Common myeloid progenitor, CD34-positive (primary cell): ENCODE measurements at places on chromosomes 11 and 22.
A peak's percentile ranks its signal among the peaks of the same experiment; 100 is the strongest.

DNA sequence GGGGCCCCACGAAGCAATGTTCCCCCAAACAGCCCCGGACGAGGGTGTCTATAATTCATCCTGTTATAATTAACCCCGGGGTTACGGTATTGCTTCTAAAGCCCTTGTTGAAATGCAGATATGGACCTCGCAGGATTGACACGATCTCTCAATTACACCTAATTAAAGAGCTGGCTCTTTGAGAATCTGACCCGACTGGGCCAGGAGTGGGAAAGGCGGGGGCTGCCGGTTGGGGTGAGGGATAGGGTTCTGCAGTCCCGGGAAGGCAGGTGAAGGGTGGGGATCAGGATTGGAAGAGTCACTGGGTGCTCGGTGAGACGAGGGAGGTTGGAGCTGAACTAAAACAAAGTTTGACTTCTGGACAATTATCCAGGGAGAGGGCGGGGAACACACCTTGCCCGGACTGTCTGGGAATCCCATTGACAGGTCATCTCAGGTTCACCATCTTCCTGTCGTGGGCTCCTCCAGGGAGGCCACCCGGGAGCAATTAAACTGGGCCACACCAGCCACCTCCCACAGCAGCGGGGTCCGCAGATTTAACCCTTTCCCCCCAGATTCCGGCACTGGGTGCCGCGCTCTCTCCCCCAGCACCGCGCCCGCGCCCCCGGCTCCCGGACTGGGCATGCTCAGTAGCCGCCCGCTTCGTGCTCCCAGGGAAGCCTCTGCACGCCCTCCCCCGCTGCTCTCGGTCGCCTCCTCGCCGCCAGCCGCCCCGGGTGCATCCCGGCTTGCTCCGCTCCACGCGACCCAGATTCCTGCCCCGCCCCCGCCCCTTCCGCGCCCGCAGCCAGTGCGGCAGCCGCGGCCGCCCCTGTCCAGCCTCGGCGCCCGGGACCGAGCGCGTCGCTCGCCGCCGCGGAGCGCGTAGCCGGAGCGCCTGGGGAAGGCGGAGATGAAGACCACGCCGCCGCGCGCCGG, at the start of gene ELMOD1:
Gene ELMOD1, plus strand, starts transcription at position 688 of the 918 bp plus-strand sequence. CDS start 27,043 bp downstream, outside the sequence.
- peak; percentile 35 for DNase-seq

DNA sequence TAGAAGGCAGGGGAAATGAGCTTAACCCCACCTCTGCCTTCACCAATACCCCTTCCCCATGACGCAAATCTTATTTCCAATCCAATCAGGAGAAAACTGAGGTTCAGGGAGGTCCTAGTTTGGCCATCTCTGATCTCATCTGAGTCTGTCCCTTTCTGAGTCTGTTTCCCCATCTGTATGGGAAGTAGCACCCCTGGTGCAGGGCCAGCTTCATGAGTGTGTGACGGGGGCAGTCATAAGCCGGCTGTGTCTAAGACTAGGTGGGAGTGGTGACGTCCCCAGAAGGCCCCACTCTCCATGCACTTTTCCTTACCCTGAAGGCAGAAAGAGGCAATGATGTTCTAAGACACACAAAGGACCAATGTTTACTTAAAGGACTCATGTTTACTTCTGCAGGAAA, 72.3 kb downstream of the MN1 start:
- no peak for DNase-seq

GRCh38 chr11:4643076-4643475, 706 bp upstream of the OR51E1 start:
- no peak for DNase-seq

GRCh38 chr11:65958774-65959420, 2.6 kb upstream of the SART1 start:
- DNase-seq, result no peak

GRCh38 chr11:102800767-102801166, 2.8 kb upstream of the MMP1 start:
- DNase-seq, result no peak

DNA sequence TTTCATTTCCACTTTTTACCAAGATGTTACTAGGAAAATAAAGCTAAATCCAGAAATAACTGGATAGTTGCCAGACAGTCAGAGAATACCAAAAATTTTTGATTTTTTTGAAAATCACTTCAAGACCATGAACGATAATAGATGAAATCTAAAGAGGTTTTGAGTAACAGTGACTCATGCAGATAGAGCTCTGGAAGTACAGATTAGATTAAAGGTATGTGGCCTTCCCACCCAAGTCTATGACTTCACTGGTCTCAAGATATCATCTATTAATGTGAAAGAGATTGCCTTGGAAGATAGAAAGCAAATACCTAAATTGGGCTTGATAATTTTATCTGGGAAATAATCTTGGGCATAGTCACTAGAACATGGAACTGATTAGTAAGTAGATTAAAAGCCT, 415.9 kb downstream of the METTL15 start:
- no peak for DNase-seq

GRCh38 chr11:104003491-104003890, 32.9 kb upstream of the DDI1 start:
- DNase-seq, result no peak
